ENCODE measurements at places on chromosomes 1 and 21. TPM values are rescaled to one million over a fixed set of nuclear protein-coding genes. Genes with fewer than 3 reads are reported as not detected.

The BCL2L15 gene
- 1.6 TPM for total RNA-seq

GRCh38 chr1:115727706-115728249, 40.7 kb downstream of the CASQ2 start:
- no peak for DNase-seq
- H3K4me1 ChIP-seq = no peaks in the 10 kb centered on the region
- no peaks in the 10 kb centered on the region for H3K36me3 ChIP-seq
- no peak overlapping the region for H3K4me3 ChIP-seq
- H3K27ac ChIP-seq = peak overlapping the region; percentile 77
- H3K27me3 ChIP-seq = no peaks in the 10 kb centered on the region

DNA sequence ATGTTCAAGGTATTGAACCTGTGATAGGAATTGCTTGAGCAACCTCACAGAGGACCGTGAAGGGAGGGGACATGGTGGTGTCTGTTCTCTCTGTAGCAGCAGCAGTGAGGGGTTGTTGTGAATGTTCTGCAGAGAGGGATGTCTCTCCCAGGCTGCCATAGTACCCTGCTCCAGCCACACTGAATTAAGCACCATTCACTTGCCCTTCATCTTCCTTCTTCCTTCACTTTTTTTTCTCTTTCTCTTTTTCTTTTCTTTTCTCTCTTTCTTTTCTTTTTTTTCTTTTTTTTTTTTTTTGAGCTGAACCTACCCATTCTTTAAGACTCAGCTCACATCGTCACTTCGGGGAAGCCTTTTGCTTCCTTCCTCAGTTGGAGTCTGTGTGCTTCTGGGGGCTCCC, 89.5 kb downstream of the CNIH3 start:
- no peaks in the 10 kb centered on the region for H3K27me3 ChIP-seq
- H3K36me3 ChIP-seq = no peaks in the 10 kb centered on the region
- no peak overlapping the region for H3K4me3 ChIP-seq

DNA sequence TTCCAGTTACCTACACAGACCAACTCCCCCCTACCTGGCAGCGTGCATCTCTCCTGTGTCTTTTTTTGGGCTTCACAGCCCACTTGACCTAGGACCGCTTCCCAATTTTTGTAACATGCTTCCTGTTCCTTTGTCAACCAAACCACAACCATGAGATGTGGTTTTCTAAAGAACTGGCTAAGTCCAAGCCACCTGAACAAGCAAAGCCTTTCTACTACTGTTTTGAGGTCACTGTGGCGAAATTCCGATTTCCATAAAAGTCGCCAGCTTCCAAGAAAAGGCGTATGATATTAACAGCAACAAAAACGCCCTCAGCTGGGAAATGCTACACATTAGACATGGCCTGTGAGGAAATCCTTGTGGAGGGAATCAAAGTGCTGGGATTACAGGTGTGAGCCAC, 12.7 kb upstream of the AK2 start:
- no peaks in the 10 kb centered on the region for H3K27me3 ChIP-seq
- DNase-seq = peak; percentile 71

- no peaks in the 10 kb centered on the region for H3K36me3 ChIP-seq
- H3K4me3 ChIP-seq = no peak overlapping the region
- DNase-seq = no peak
- H3K27me3 ChIP-seq = no peaks in the 10 kb centered on the region
- H3K4me1 ChIP-seq = no peaks in the 10 kb centered on the region
Measured at GRCh38 chr1:158028969-158029368, 35.5 kb downstream of the KIRREL1 start.

All from breast epithelium (tissue), 4 donors.